ENCODE measurements at places on chromosomes 3 and 15.

DNA sequence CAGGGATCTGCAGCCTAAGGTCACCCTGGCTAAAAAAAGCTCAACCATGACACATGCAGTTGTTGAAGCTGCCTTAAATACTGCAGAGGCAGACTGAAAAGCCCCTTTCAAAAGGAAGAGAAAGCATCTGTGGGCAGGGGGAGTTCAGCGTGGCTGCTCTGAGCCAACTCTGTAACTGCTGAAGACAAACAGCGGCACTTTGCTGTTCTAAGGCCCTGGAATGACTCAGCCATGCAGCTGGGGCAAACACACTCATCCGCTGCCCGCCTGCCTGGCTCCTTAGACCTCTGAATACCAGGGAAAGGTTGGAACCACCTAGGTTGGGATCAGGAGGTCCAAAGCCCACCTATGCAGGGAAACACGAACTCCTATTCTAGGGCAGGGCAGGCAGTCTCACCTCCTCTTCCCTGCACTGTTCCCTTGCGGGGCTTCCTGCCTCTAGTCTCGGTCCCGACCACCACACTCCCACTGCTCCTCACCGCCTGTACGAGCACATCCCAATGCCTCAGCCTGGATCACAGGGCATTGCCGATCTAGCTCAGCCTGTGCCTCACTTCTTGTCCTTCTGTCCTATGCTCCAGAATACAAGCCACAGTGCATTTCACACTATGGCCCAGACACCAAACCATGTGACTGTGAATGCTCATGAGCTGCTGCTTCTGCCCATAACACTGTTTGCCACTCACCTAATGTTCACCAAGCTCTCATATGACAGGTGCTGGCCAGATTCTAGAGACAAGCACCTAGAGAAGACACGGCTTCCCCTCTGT is 6.6 kb upstream of the MUSTN1 start:
- DNase-seq = no peak

DNA sequence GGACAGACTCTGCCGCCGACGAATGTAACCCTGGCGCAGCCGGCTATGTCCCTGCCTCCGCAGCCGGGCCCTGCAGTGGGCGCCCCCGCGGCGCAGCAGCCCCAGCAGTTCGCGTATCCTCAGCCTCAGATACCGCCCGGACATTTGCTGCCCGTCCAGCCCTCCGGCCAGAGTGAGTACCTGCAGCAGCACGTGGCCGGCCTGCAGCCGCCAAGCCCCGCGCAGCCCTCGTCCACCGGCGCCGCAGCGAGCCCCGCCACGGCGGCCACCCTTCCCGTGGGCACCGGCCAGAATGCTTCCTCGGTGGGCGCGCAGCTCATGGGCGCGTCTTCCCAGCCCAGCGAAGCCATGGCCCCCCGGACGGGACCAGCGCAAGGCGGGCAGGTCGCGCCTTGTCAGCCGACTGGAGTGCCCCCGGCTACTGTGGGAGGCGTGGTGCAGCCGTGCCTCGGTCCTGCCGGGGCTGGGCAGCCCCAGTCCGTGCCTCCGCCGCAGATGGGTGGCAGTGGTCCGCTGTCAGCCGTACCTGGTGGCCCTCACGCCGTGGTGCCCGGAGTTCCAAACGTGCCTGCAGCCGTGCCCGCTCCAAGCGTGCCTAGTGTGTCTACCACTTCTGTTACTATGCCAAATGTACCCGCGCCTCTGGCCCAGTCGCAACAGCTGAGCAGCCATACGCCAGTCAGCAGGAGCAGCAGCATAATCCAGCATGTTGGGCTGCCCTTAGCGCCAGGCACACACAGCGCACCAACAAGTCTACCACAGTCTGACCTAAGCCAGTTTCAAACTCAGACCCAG is 2.4 kb downstream of the TSC22D2 start:
- no peak for DNase-seq

DNA sequence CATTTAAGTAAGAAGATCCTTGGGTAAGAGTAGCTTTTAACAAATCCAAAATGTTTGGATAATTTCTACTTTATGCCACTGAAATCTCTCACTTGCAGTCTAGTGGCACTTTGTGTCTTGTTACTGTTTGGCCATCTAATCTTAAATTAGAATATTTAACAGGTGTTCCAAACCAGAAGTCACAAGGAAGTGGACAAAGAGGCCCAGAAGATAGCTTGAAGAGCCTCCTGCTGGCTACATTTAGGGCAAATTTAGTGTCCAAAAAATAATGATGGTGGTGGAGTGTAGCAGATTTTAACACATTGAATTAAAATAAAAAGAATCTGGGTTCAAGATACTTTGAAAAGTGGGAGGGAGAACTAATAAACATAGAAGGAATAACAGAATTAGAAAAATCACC is 172.2 kb downstream of the GHSR start:
- DNase-seq = no peak

- DNase-seq = no peak
Measured at GRCh38 chr15:59642351-59642750, 15.0 kb downstream of the GTF2A2 start.

GRCh38 chr3:65788461-65788860 is 250.3 kb downstream of the MAGI1 start:
- no peak for DNase-seq

GRCh38 chr3:114830652-114831051 is 316.4 kb downstream of the ZBTB20 start:
- DNase-seq = no peak

DNA sequence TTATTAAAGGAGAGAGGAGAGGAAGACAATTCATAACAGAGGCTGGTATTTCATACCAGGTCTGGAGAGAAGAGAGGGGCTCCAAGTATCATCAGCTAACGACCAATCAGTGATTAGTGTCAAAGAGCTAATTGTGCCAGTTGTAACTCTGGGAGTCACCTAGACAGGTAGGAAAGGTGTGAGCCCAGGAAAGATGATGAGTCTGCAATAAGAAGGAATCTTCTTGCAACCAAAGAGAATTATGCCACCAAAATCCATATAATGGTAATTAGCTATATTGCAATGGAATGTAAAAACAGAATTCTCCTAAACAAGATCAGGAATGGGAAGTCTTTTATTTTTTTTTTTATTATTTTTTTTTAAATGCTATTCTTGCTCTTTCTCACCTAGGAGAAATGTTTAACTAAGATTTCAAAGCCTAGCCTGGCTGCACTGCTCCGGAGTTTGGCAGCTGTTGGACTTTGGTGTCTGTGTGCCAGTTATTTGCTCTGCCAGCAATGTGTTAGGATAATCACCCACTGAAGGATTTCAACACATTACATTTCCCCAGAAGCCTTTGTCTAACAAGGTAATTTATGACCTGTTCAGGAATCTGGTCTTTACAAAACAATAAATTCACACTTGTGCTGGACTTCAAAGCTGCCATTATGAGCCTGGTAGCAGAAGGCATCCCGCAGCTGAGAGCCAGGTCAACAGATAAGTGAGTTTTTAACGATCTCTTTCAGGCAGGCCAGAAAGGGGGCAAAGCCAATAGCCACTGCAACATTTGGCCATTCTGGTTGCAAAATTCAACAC is 89.4 kb downstream of the FOXB1 start:
- no peak for DNase-seq

DNA sequence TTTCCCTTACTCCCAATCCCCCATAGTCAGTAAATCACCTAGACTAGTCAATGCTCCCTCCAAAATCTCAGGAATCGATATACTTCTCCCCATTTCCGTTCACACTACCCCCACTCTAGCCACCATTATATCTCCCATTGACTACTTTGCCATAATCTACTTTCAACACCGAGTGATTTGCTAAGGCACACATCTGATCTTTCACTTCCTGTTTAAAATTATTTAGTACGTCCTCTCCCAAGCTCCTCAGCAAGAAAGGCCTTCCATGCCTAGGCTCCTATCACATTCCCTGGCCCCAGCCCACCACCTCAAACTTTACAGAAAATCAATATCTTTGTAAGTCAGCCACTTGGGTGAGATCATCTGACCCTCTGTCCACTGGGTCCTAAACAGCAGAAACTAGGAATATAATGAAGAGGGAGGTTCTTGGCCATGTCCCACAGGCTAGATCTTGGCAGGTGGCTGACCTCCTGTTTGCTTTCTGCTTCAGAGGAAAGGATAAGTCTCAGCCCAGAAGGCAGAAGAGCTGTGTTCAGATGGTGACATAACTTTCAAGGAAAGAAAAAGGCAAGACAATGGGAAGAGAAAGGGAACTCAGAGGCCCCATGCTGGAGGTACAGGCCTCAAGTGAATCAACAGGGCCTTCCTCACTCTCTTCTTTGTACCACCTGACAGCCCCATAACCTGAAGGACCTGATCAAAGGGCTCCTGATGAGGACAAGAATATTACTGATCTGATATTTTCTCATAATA is 103.0 kb downstream of the RPL22L1 start:
- DNase-seq = no peak

DNA sequence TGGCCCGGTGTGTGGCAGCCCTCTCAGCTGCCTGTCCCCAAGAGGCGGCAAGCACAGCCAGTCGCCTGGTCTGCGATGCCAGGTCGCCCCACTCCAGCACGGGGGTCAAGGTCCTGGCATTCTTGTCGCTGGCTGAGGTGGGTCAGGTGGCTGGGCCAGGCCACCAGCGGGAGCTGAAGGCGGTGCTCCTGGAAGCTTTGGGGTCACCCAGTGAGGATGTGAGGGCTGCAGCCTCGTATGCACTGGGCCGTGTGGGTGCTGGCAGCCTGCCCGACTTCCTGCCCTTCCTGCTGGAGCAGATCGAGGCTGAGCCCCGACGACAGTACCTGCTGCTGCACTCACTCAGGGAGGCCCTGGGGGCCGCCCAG is 20.8 kb downstream of the CAND2 start:
- no peak for DNase-seq

DNA sequence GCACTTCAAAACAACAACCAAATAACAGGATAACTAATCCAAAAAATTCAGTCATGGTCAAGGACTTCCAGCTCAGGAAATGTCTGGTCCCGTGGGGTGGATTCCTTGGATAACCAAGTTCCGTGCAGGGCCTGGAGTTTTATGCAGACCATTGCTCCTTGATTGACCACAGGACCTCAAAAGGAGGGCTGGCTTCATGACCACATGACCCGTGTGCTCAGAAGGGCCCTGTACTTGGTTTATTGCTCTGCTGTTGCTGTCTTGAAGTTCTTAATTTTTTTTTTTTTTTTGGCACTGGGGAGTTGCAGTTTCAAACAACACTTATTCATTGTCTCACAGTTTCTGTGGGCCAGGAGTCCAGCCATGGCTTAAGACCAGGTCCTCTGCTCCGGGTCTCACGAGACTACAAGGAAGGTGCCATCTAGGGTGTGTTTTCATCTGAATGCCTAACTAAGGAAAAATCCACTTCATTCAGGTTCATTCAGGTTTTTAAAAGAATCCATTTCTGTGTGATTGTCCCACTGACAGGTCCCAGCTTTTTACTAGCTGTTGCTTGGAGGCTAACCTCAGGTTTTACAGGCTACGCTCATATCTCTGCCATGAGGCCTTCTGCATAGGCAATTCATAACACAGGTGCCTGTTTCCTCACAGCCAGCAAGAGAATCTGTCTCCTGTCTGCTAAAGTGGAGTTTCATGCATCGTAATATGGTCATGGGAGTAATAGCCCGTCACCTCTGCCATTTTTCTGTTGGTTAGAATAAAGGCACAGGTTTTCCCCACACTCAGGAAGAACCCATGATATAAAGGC is 65.3 kb downstream of the FLNB start:
- DNase-seq = no peak

DNA sequence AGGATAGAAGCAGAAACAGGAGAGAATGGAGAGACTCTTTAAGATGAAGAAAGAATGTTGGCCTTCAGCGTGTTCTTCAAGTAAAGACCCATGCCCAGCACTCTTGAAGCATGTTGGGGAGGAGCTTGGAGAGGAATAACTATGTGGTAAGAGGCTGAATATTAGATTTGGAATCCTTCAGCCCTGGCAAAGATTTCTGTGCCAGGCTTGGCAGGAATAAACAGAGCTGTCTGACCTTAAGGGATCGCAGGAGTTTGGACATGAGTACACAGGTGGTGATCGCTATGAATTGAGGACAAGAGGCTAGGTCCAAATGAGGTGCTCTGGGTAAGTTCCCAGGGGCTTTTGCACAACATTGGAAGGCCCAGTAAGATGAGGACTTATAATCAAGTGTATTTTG is 132.6 kb upstream of the TBL1XR1 start:
- no peak for DNase-seq

- DNase-seq = no peak
Measured at GRCh38 chr3:166455744-166456143, 618.5 kb upstream of the BCHE start.

DNA sequence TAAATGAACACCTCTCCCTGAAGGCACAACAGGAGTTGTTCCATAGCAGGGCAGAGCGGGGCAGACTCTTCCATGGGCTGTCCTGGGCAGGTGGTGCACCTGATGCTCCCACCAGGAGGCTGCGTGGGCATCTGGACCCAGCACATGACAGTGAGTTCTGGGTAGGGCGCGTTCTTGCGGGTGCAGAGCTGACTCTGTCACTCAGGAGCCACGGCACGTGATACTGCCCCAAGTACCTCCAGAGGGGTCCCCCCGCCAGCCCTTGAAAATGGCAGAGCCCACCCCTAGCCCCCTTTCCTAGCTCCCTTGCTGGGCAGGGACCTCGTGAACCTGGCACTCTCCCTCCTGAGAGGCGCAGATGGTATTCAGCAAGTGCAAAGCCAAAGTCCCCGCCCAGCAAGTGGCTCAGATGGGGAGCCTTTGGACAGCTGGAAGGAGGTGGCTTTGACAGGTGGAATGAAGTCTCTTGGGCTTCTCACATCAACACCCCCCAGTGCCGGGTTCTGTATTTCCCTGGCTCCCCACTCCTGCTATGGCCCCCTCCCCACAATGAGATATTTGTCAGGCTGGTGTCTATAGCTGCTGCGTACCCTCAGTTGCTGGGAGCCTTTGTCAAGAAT is 172.1 kb downstream of the TBC1D2B start:
- DNase-seq = no peak

GRCh38 chr3:107271787-107272387 is 105.4 kb upstream of the CCDC54 start:
- peak; percentile 54 for DNase-seq

- DNase-seq = no peak
Measured at GRCh38 chr3:194281766-194282165, 69.4 kb downstream of the CPN2 start.

DNA sequence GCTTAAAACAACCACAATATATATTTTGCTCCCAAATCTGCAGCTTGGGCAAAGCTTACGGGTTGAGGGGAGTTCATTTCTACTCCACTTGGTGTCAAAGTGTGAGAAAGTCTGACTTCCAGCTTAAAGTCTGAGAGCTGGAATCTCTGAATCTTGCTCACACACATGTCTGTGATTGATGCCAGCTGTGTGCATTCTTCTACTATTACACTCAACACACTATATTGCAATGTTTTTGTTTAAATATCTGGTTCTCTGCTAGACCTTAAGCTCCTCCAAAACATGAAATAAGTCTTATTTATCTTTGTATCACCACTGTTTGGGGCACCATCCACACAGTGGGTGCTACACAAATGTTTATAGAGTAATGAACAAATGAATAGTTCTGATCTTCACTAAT is 36.7 kb upstream of the SECISBP2L start:
- no peak for DNase-seq

DNA sequence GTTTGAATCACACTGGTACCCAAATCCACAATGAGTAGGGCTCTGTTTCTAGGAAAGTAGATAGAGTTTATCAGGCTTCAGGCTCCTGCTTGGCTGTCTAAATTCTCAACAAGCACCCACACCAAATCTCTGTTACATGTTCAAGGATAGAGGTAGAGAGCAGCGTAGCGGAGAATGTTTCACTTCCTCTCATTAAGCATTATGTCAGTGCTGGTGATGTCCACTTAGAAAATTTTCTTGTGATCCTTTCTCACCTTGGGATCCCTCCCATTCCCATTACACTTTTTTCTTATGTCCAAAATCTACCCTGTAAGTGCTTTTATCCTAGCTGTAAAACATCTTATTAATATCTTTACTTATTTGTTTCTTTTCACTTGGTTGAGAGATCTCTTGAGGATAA is 34.7 kb upstream of the GCSAM start:
- DNase-seq = no peak

Data from HTR-8/SVneo (cell line).